ENCODE measurements at places on chromosomes 1 and 21.

DNA sequence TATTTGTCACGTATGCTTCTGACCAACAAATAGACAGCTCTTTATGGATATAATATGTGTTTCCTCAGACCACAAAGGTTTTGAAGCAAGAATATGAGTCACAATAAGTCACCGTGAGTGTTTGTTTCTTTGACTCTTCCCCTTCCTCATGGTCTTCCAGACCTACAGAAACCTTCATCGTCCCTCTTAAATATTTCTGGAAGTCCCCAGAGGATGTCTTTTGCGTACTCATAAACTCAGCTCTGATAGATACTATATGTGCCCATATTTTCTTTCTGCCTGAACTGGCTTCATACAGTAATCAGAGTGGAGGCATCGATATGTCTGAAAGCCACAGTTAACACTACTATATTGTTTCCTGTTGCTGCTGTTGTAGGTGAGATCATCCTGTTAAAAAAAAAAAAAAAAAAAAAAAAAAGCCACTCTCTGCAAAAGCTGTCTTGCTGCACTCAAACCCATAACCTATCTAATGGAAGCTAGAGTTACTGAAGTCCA is 38.4 kb downstream of the ADAMTS1 start:
- no peak for DNase-seq

DNA sequence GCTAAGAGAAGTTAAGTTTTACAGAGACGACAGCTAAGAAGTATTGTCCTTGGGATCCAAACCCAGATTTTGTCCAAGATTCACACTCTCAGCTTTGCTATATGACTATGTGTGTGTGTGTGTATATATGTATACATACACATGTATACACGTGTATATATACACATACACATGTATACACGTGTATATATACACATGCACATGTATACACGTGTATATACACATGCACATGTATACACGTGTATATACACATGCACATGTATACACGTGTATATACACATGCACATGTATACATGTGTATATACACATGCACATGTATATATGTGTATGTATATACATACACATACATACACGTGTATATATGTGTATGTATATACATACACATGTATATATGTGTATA is 3.9 kb upstream of the CACHD1 start:
- DNase-seq: no peak

GRCh38 chr1:212797681-212798080 is 6.0 kb downstream of the TATDN3 start:
- no peak for DNase-seq

- no peak for DNase-seq
Observed at GRCh38 chr1:234398849-234399381, 25.7 kb downstream of the COA6 start.

GRCh38 chr1:101187297-101187696 is 49.5 kb upstream of the S1PR1 start:
- DNase-seq: no peak

Data from stimulated activated CD8-positive, alpha-beta memory T cell treated with anti-CD3 and anti-CD28 coated beads, Interleukin-4, amount 100 ng/mL, for 1 hour (primary cell).